ENCODE measurements at places on chromosomes 11 and 22.

GRCh38 chr11:82775736-82776346, 42.2 kb upstream of the FAM181B start:
- no peak for DNase-seq

GRCh38 chr11:134615041-134615615, 203.1 kb upstream of the B3GAT1 start:
- no peak for DNase-seq

GRCh38 chr22:17726928-17727897, 47.1 kb downstream of the BID start:
- no peak for DNase-seq

- DNase-seq, result no peak
Measured at GRCh38 chr22:16834971-16835370, 9.8 kb upstream of the XKR3 start.

GRCh38 chr11:12409621-12410005, 32.2 kb downstream of the PARVA start:
- DNase-seq, result no peak

GRCh38 chr11:122367809-122368231, 251.8 kb upstream of the BLID start:
- DNase-seq, result no peak

- DNase-seq, result peak; percentile 81
Measured at GRCh38 chr11:82988936-82989627, 82.6 kb downstream of the RAB30 start.

- DNase-seq, result no peak
Measured at GRCh38 chr11:77410076-77410827, 63.6 kb downstream of the PAK1 start.

- DNase-seq, result no peak
Measured at GRCh38 chr11:120295099-120295498, 30.0 kb upstream of the TLCD5 start.

- no peak for DNase-seq
Measured at GRCh38 chr22:24104307-24105012, 76.8 kb upstream of the SUSD2 start.

DNA sequence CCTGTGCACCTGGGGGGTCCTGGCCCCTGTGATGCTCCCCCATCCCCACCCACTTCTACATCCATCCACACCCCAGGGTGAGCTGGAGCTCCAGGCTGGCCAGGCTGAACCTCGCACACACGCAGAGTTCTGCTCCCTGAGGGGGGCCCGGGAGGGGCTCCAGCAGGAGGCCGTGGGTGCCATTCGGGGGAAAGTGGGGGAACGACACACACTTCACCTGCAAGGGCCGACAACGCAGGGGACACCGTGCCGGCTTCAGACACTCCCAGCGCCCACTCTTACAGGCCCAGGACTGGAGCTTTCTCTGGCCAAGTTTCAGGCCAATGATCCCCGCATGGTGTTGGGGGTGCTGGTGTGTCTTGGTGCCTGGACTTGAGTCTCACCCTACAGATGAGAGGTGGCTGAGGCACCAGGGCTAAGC, 20.0 kb upstream of the TALDO1 start:
- no peak for DNase-seq

DNA sequence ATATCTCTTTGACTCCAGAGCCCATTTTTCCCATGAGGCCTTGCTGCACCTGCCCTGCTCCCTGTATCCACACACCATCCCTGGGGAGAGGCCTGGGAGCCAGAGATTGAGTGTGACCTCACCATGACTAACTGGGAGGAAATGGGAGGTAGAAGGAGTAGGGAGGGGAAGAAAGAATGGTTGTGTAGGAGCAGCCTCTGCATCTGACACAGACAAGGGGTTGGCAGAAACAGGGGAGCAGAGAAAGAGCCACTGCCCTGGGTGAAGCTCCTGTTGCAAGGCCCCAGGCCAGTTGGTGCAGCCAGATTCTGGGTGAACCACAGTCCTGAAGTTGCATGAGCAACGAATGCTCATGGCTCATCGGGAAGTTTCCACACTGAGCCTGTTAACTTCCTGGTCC, 32.4 kb downstream of the POU2F3 start:
- DNase-seq, result no peak

DNA sequence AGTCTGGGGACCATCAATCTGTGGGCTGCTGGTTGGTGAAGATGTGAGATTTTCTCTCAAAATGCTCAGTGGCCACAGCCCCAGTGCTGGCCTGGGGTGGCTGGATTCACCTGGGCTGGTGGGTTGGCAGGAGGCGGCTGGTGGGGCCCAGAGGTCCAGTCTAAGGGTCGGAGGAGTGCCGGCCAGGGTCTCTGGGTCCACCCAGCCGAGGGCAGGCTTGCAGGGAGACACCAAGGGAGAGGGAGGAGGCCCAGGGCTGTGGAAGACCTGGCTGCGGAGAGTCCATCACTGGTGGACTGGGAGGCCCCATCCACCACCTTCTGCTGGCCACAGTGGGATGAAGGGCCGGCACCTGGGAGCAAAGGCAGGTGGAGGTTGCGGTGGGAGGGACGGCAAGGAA, 582 bp upstream of the SHANK3 start:
- DNase-seq, result no peak

DNA sequence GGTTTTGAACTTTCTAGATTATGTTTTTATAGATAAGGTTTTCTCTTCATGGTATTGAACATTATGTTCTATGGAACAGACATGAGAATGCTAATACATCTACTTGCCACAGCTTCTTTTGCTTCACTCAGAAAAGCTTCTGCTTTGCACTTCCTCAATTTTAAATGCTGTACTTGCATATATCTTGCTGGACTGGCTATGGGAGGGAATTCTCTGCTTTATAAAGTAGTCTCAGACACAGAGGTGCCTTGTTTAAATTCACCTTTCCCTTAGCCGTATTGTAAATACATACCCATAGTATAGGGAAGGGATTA, 173.9 kb downstream of the DDX10 start:
- no peak for DNase-seq

DNA sequence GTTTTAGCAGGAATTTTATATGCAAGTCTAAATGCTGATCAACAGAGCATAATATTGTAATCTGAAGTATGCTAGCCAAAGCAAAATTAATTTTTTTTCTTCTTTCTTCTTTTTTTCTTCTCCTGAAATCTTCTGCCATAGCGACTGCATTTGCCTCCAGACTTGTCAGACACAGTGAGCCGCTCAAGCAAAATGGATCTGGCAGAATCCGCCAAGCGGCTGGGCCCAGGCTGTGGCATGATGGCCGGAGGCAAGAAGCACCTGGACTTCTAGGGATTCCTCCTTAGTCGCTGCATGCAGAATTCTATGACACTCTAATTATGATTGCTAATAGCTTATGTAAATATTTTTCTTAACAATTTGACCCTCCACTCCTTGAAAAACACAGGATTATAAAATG, 27.9 kb downstream of the PAX6 start:
- no peak for DNase-seq

GRCh38 chr11:113497066-113497910, 22.1 kb upstream of the DRD2 start:
- no peak for DNase-seq

DNA sequence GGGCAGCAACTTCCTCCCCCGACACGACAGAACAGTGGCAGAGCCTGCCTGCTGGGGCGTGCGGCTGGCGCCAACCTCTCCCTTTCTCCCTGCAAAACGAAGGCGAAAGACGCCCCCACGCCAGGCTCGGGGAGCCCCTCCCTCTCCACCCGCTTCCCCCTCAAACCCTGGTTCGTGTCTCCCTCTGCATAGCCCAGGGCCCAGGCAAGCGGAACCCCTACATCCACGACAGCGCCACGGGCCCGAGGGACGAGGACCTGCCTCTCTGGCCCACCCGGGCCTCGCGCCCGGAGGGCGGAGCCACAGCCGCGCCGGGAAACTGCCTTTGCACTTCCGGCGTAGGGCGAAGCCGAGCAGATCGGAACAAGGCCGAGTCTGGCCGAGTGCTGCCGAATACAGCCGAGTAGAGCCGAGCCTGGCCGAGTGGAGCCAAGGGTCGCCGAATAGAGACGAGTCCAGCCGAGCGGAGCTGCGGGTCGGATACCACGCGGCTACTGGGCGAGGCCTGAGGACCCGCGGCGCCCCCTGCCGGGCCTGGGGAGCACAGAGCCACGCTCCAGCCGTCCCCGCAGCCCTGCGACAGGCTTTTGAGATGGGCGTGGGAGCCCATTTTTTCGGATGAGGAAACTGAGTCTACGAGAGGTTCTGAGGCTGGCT, 11.2 kb upstream of the C1QTNF6 start:
- DNase-seq, result peak; percentile 33

- DNase-seq, result no peak
Measured at GRCh38 chr11:73246303-73246702, 25.8 kb upstream of the P2RY6 start.

DNA sequence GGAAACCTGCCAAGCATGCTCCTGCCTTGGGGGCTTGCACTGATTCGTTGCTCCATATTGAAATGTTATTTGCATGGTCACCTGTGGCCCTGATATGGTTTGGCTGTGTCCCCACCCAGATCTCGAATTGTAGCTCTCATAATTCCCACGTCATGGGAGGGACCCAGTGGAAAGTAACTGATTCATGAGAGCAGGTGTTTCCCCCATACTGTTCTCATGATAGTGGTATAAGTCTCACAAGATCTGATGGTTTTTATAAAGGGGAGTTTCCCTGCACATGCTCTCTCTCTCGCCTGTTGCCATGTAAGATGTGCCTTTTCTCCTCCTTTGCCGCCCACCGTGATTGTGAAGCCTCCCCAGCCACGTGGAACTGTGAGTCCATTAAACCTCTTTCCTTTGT, 402.4 kb downstream of the ETS1 start:
- DNase-seq, result no peak

GRCh38 chr11:4065086-4065485, 29.5 kb upstream of the RRM1 start:
- no peak for DNase-seq

- DNase-seq, result no peak
Measured at GRCh38 chr22:17087498-17088131, 2.8 kb downstream of the IL17RA start.

DNA sequence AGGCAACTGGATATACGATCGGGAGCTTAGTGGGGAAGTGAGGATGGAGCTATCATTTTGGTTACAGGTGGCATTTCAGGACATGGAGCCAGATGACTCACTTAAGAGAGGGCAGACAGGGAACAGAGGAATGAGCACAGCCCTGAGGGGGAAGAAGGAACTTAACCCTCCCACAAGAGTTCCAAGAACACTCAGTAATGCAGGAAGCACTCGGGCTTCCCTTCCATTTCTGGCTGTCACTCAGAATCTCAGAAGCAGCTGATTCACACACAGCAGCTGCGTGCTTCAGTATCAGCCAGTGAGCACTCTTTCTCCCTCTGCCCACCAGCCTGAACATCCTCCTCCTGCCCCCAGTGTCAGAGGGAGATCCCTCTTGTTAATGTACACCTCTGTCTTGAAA, 34.8 kb downstream of the EFCAB6 start:
- peak; percentile 21 for DNase-seq

DNA sequence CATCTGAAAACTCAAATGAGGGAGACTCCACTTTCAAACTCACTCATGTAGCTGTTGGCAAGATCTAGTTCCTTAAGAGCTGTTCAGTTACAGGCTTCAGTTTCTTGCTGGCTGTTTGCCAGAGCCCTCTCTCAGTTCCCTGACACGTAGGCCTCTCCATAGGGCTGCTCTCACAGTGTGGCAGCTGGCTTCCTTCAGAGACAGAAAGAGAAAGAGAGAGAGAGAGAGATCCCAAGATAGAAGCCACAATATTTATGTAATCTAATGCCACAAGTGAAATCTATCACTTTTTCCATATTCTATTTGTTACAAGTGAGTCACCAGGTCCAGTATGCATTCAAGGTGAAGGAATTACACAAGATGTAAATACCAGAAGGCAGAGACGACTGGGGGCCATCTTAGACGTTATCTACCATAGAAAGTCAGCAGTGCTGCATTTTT, 168.8 kb downstream of the RCN1 start:
- no peak for DNase-seq

DNA sequence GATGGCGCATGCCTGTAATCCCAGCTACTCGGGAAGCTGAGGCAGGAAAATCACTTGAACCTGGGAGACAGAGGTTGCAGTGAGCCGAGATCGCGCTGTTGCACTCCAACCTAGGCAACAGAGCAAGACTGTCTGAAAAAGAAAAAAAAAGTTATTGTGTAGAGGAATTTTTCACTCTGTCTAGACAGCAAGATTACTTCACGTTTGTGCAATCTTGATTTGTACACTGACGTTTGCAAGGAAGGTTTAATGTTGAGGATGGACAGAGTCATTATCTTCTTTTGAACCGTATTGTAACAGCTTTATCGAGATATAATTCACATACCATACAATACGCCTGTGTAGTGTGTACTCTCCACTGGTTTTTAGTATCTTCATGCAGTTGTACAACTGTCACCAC, 3.7 kb downstream of the CTTN start:
- DNase-seq, result no peak

DNA sequence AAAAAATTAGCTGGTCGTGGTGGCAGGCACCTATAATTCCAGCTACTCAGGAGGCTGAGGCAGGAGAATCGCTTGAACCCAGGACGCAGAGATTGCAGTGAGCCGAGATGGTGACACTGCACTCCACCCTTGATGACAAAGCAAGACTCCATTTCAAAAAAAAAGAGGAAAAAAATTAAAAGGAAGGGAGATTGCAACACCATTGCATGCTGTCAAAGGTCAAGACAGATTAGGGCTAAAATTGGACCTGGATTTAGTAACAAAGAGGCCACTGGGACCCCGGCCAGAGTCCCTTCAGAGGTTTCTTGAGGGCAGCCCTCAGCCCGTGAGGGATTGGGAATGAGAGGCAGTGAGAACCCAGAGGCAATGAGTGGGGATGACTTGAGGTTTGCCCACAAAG, 8.2 kb upstream of the MAFF start:
- DNase-seq, result no peak
